Chondrocyte (in vitro differentiated cells): ENCODE measurements at places on chromosomes 4 and X. TPM values are rescaled to one million over a fixed set of nuclear protein-coding genes. Genes with fewer than 3 reads are reported as not detected.

The GRK4 gene
- total RNA-seq = 12.0 to 13.4 TPM (median 12.8 TPM) in 3 replicates

The RASGEF1B gene
- 2.3 to 5.6 TPM (median 2.5 TPM) in 3 replicates for total RNA-seq

The FGF2 gene
- total RNA-seq = 25.0 to 26.2 TPM (median 25.1 TPM) in 3 replicates

DNA sequence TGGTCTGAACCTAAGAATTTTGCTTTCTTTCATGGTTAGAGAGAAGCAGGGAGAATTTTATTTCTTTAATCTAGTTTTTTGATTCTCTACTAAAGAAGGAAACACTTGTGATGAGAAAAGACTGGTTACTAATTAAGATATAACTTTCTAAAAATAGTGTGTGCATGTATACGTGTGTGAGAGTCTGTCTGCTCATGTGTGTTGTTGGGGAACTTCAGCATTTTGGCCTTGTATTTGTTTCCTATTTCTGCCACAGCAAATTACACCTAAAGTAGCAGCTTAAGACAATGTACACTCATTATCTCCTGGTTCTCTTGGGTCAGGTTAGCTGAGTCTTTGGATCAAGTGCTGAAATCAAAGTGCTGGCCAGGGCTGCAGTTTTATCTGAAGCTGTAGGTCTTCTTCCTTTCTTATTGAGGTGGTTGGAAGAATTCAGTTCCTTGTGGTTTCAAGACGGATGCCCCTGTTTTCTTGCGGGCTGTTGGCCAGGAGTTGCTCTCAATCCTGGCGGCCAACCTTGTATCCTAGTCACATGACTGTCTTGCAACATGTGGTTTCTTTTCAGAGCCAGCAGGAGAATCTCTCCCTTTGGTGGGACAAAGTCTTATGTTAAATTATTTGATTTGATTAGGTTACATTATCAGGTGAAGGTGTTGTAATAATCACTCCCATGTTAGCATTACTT is 188.4 kb upstream of the CLNK start:
- H3K4me3 ChIP-seq = no peak overlapping the region
- no peak overlapping the region for H3K27ac ChIP-seq
- no peaks in the 10 kb centered on the region for H3K27me3 ChIP-seq
- H3K36me3 ChIP-seq = no peaks in the 10 kb centered on the region
- no peaks in the 10 kb centered on the region for H3K4me1 ChIP-seq
- DNase-seq = no peak

DNA sequence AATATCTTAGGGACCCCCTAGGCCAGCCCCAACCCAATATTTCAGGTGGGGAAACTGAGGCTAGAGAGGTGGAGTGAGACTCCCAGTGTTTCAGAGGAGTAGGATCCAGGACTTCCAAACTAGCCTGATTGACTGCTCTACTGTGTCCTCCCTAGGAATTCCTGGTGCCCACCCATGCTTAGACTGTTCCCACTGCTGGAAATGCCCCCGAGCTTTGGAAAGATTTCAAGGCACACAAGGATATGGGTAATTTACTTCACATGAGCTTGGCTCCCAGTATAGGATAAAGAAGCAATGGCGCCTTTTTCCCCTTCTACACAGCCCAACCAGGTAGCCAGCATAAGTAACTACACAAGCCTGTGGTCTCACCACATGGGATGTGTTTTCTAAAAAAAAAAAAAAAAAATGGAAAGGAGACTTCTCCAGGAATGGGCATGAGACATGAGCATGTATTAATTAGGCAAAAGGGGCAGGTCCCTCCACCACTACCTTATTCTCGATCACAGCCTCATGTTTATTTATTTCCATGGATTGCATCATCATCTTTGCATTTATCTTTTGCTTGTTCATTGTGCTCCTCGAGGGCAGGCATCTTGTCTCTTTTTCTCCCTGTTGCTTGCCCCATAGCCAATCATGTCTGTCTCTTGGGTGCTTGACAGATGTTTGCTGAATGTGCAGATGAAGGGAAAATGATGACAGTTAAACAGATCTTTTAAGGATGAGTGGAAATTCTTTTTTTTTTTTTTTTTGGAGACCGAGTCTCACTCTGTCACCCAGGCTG is 66.7 kb downstream of the DRD5 start:
- no peak for DNase-seq
- no peaks in the 10 kb centered on the region for H3K4me1 ChIP-seq
- no peak overlapping the region for H3K4me3 ChIP-seq
- H3K27me3 ChIP-seq = no peaks in the 10 kb centered on the region

GRCh38 chr4:118981171-118981838 is 92.7 kb downstream of the SYNPO2 start:
- H3K36me3 ChIP-seq = no peaks in the 10 kb centered on the region
- H3K4me1 ChIP-seq = peaks cover 31% of the 10 kb centered on the region
- no peak overlapping the region for H3K27ac ChIP-seq
- no peaks in the 10 kb centered on the region for H3K27me3 ChIP-seq

DNA sequence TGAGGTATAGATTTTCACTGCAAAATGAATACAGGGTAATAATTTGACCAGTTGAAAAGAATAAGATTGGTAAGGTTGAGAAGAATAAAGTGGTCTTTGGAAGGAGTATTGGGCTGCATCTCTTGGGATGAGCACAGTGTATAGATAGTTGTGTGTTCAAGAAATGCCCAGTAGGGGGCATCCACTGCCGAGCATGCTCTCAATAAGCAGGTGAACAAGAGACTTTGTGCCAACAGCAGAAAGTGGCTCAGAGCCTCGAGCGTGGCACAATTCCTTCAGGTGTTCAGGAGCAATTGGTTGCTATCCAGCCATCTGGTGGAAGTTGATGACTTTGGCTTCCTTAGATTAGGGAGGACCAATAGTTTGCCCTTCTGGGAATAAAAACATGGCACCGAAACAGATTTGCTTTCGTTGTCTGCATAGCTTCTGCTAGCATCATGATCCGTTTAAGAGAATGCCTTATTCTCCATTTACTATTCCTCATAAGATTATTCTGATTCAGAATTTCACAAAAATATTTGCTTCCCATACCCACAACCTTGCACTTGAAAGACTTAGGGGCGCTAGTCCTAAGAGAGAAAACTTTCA is 258.1 kb upstream of the NEIL3 start:
- H3K36me3 ChIP-seq = peaks cover 2% of the 10 kb centered on the region
- no peak overlapping the region for H3K4me3 ChIP-seq
- peaks cover 4% of the 10 kb centered on the region for H3K4me1 ChIP-seq
- no peak overlapping the region for H3K27ac ChIP-seq
- peaks cover 4% of the 10 kb centered on the region for H3K27me3 ChIP-seq

DNA sequence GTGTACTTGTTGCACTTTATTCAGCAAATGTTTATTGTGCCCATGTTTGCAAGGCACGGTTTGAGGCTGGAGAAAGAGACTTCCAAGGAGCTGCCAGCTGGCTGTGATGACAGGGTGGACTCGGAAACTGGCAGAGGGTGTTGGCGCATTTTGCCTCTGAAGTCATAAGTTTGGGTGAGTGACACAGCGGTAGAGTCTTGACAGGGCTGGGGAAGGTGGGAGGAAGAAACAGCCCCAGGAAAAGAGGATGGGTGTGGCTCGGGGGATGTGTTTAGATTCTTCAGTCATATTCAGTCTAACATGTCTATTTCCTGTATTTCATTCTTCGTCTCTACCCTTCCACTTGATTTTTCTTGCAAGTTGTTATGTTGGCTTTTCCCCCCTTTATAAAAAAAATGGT is 77.0 kb upstream of the STOX2 start:
- no peak overlapping the region for H3K4me3 ChIP-seq
- H3K27ac ChIP-seq = no peak overlapping the region
- peaks cover 7% of the 10 kb centered on the region for H3K27me3 ChIP-seq
- H3K4me1 ChIP-seq = peaks cover 9% of the 10 kb centered on the region
- DNase-seq = no peak

- H3K4me1 ChIP-seq = peaks cover 30% of the 10 kb centered on the region
- H3K27me3 ChIP-seq = no peaks in the 10 kb centered on the region
- no peaks in the 10 kb centered on the region for H3K36me3 ChIP-seq
Measured at GRCh38 chr4:38320343-38320695, 343.7 kb upstream of the KLF3 start.

DNA sequence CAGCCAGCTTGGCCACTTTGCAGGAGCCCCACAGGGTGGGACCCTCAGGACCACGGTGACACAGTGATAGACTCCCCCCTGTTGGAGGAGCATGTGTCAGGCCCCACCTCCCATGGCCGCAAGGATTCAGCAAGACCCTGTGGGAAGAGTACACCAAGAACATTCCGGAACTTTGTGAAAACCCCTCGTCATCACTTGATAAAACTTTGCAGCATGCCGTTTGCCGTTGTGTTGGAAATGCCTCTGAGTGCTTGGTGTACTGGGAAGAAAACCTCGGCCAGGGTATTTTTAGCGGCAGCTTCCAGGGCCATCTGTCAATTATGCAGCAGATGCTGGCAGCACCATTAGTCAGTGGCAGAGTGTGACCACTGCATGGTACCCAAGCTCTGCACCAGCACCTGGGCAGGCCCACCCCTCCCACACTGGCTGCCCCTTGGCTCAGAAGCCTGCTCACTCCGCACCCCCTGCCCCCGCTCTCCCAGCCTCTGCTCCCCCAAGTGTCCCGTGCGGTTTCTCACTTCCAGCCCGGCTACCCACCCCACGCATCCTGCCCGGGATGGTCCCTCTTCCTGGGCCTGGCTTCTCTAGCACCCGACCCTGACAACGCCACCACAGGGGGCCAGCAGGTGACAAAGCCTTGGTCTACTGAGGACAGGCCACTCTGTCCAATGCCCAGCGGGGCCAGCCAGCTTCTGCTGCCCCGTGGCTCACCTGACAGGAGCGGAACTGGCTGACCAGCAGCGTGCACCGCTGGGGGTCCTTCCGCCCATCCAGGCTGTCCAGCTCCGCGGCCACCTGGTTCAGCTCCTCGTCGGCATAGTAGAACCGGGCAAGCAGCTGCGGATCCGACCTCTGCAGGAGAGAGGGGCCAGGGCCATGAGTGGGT is 65.0 kb downstream of the ZFYVE28 start:
- no peaks in the 10 kb centered on the region for H3K36me3 ChIP-seq
- peaks cover 6% of the 10 kb centered on the region for H3K27me3 ChIP-seq
- H3K4me3 ChIP-seq = no peak overlapping the region
- no peak overlapping the region for H3K27ac ChIP-seq

GRCh38 chr4:101065346-101065745 is 282.0 kb downstream of the PPP3CA start:
- H3K4me1 ChIP-seq = peaks cover 6% of the 10 kb centered on the region
- no peak for DNase-seq
- H3K36me3 ChIP-seq = peaks cover 4% of the 10 kb centered on the region
- H3K27me3 ChIP-seq = no peaks in the 10 kb centered on the region
- H3K27ac ChIP-seq = no peak overlapping the region

GRCh38 chr4:16267639-16268038 is 41.4 kb upstream of the TAPT1 start:
- no peaks in the 10 kb centered on the region for H3K36me3 ChIP-seq
- peaks cover 21% of the 10 kb centered on the region for H3K4me1 ChIP-seq
- H3K27me3 ChIP-seq = no peaks in the 10 kb centered on the region
- DNase-seq = no peak
- H3K4me3 ChIP-seq = no peak overlapping the region

DNA sequence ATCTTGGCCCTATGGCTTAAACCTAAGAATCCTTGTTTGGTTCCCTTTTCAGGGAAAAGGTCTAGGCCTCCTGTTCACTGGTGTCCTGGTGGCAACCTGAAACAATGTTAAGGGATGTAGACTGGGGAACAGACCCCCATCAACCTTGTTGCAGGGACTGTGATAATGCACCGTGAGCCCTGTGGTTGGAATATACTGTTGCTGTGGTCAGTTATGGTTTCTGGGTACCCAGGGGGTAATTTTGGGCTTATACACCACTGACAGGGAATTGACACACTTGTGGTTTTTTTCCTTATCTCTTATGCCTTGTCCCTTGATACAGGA is 64.0 kb upstream of the WDR1 start:
- no peaks in the 10 kb centered on the region for H3K4me1 ChIP-seq
- no peak overlapping the region for H3K27ac ChIP-seq
- no peaks in the 10 kb centered on the region for H3K36me3 ChIP-seq

- H3K36me3 ChIP-seq = peaks cover 2% of the 10 kb centered on the region
- no peak for DNase-seq
- no peak overlapping the region for H3K27ac ChIP-seq
Measured at GRCh38 chrX:106906361-106906760, 3.2 kb upstream of the RIPPLY1 start.

DNA sequence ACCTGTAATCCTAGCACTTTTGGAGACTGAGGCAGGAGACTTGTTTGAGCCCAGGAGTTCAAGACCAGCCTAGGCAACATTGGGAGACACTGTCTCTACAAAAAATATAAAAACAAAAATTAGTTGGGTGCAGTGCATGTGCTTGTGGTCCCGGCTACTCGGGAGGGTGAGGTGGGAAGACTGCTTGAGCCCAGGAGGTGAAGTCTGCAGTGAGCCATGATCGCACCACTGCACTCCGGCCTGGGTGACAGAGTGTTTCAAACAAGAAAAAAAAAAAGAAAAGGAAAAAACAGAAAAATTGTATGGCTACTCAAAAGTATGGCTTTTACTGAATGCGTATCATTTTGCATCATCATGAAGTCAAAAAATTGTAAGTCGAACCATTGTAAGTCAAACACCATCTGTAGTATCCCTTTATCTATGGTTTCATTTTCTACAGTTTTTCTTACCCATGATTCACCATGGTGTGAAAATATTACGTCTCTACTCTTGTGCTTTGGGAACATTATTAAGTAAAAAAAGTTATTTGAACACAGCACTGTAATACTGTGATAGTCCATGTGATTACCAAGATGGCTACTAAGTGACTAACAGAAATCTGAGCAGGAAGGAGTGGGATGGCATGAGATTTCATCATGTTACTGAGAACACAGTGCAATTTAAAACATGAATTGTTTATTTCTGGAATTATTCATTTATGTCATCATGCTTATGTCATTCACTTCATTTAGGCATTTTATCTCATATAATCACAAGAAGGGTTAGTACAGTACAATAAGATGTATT is 26.5 kb upstream of the MANBA start:
- peaks cover 5% of the 10 kb centered on the region for H3K36me3 ChIP-seq
- H3K4me3 ChIP-seq = no peak overlapping the region
- DNase-seq = no peak
- peak overlapping the region; percentile 55 for H3K27ac ChIP-seq
- H3K4me1 ChIP-seq = peaks cover 16% of the 10 kb centered on the region
- no peaks in the 10 kb centered on the region for H3K27me3 ChIP-seq

GRCh38 chr4:107631560-107631959 is 88.5 kb downstream of the PAPSS1 start:
- H3K4me1 ChIP-seq = peaks cover 12% of the 10 kb centered on the region
- no peak overlapping the region for H3K27ac ChIP-seq
- no peaks in the 10 kb centered on the region for H3K27me3 ChIP-seq
- peaks cover 10% of the 10 kb centered on the region for H3K36me3 ChIP-seq
- H3K4me3 ChIP-seq = no peak overlapping the region

GRCh38 chrX:68697036-68697435 is 49.6 kb downstream of the STARD8 start:
- no peak for DNase-seq
- no peak overlapping the region for H3K27ac ChIP-seq
- no peaks in the 10 kb centered on the region for H3K36me3 ChIP-seq
- H3K27me3 ChIP-seq = no peaks in the 10 kb centered on the region
- H3K4me1 ChIP-seq = no peaks in the 10 kb centered on the region
